ENCODE measurements at places on chromosomes 12 and 14.

DNA sequence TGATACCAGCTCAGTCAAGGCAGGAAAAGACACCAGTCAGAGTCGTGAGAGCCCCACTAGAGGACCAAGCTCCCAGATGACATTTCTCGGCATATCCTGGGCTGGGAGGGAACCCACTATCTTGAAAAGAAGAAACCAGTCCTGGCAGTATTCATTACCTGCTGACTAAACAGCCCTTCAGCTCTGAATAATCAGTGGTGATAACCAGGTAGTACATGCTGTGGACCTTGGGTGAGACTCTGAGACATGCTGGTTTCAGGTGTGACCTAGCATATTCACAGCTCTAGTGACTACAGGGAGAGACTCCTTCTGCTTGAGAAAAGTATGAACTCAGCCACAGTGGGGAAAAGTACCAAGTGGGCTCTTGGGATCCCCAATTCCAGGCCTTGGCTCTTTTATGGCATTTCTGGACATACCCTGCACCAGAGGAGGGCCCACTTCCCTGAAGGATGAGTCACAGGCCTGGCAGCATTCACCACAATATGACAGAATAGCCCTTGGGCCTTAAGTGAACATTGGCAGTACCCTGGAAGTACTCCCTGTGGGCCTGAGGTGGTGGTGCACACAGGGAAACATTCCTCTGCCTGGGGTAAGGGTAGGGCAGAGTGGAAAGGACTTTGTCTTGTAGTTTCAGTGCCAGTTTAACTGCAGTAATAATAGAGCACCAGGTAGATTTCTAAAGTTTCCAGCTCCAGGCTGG is 82.6 kb upstream of the SLC38A4 start:
- DNase-seq: no peak

DNA sequence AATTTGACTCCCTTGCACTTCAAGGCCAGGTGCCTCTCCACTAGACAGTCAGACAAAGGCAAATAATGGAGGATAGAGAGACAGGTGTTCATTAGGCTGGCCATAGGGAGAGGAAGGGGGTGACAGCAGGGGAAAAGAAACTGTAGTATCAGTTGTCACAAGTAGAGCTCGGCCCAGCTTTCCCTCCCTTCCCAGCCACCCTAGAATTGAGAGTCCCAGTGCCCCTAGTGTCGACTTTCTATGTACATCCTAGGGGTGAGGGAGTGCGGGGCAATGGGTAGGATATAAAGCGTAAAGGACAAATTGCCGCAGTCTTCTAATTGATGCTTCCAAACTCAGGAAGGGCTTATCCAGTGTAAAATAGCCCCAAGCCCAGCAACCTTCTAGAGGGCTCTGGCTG is 39.0 kb downstream of the BAZ2A start:
- no peak for DNase-seq

DNA sequence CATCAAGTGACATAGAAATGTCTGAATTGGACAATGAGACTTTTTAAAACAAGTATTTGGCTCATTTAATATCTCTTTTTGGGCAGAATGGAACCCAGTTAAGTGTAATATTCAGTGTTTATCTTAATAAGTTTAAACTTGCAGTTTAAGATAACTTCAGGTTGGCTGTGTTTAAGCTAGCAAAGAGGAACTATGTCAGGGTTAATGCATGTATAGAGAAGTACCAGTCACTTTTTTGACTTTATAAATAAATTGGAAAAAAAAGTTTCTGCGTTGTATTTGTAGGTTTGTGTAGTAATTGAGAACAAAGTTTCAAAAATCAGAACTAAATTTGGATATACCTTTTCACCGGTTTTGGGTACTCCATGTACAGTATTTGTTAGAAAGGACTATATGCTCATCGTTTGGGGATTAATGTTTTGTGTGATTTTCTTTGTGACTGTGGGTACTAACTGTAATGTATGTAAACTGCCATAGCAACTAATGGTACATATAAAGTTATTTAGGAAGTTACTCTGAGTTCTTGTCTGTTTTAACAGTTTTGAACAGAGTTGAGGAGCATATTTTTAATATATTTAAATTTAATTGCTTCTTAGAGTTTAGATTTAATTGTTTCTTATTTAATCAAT is 4.5 kb downstream of the HMGA2 start:
- no peak for DNase-seq

- DNase-seq: no peak
These were observed 29.4 kb upstream of the GPR68 start for GRCh38 chr14:91273885-91274273.

GRCh38 chr12:55875704-55876467 is 33.1 kb upstream of the MMP19 start:
- no peak for DNase-seq

- no peak for DNase-seq
These were observed 584 bp upstream of the DDHD1 start for GRCh38 chr14:53153702-53154112.

GRCh38 chr14:92973261-92973797 is 50.4 kb downstream of the CHGA start:
- DNase-seq: peak; percentile 71
